ENCODE measurements at places on chromosomes 11 and 22.
A peak's percentile ranks its signal among the peaks of the same experiment; 100 is the strongest.

DNA sequence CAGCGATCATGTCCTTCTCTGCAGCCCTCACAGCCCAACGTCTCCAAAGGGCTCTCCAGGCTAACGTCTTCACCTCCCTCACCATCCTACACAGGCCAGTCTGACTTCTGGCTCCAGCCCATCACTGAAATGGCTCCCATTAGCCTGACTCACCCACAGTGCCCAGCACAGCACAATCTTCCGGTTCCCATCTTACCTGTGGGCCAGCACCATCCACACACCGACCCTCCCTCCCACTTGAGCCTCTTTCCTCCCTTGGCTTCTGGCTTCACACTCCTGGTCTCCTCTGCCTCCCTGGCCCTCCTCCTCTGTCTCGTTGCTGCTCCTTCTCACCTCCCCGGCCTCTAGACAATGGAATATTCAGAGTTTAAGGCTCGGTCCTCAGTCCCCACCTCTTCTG is 51.2 kb downstream of the PDE2A start:
- DNase-seq, result no peak

DNA sequence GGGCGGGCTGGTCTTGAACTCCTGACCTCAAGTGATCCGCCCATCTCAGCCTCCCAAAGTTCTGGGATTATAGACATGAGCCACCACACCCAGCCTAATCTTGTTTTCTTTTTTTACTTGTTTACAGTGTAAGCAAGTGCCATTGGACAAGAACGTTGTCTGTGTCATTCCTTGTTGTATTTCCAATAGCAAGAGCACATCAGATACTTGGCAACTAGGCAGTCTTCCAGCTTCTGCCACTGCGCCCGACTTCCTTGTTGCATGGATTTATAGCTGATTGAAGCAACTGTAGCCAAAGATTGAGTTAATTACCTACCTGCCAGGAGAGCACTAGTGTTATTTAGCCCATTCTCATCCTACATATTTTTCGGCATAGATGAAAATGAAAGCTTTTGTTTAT is 3.1 kb upstream of the SGSM3 start:
- DNase-seq, result no peak

DNA sequence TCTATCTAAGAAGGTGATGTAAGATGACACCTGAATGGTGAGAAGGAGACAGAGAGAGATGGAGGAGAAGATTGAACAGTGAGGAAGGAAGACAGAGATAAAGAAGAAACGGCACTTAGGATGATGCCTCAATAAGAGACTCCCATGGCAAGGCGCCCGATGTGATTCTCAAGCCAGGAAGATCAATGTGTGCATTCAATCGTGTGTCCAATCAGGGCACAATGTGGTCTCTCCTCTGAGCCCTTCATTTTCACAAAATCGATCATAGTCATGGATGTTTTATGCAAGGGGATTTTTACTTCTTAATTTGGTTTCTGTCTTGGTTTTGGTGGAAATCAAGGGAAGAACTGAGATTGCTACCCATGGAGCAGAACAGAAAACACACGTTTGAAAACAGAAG is 19.9 kb upstream of the TMPRSS13 start:
- DNase-seq, result no peak

- no peak for DNase-seq
These were observed 10.4 kb upstream of the CCDC34 start for GRCh38 chr11:27373392-27373791.

GRCh38 chr22:33653532-33654063 is 266.7 kb downstream of the LARGE1 start:
- no peak for DNase-seq

GRCh38 chr11:111417011-111417765 is 38.1 kb upstream of the POU2AF1 start:
- DNase-seq, result peak; percentile 86

GRCh38 chr11:27280140-27280539 is 82.9 kb downstream of the CCDC34 start:
- DNase-seq, result no peak

GRCh38 chr22:38067761-38068360 is 10.7 kb downstream of the PICK1 start:
- DNase-seq, result no peak

GRCh38 chr22:26055693-26056092 is 113.6 kb upstream of the SEZ6L start:
- no peak for DNase-seq

GRCh38 chr11:110392056-110392455 is 37.7 kb upstream of the FDX1 start:
- no peak for DNase-seq

Data from kidney tubule cell (primary cell).